NCI-H1048 (cell line): ENCODE measurements at places on chromosomes 7 and 10.

- no peak for DNase-seq
Observed at GRCh38 chr10:11504566-11505285, 106.7 kb downstream of the USP6NL start.

DNA sequence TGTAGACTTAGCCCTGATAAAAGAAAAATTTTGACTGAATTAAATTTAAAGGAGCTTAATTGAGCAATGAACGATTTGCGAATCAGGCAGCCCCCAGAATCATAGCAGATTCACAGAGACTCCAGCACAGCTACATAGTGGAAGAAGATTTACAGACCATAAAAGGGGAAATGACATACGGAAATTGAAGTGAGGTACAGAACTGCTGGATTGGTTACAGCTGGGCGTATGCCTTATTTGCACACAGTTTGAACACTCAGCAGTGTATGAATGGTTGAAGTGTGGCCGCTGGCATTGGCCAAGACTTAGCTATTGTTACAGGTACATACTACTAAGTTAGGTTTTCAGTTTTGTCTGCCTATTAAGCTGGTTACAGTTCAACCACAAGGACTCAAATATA, 433.5 kb upstream of the CELF2 start:
- DNase-seq, result no peak

GRCh38 chr10:33335801-33336581, 1.5 kb upstream of the NRP1 start:
- no peak for DNase-seq

DNA sequence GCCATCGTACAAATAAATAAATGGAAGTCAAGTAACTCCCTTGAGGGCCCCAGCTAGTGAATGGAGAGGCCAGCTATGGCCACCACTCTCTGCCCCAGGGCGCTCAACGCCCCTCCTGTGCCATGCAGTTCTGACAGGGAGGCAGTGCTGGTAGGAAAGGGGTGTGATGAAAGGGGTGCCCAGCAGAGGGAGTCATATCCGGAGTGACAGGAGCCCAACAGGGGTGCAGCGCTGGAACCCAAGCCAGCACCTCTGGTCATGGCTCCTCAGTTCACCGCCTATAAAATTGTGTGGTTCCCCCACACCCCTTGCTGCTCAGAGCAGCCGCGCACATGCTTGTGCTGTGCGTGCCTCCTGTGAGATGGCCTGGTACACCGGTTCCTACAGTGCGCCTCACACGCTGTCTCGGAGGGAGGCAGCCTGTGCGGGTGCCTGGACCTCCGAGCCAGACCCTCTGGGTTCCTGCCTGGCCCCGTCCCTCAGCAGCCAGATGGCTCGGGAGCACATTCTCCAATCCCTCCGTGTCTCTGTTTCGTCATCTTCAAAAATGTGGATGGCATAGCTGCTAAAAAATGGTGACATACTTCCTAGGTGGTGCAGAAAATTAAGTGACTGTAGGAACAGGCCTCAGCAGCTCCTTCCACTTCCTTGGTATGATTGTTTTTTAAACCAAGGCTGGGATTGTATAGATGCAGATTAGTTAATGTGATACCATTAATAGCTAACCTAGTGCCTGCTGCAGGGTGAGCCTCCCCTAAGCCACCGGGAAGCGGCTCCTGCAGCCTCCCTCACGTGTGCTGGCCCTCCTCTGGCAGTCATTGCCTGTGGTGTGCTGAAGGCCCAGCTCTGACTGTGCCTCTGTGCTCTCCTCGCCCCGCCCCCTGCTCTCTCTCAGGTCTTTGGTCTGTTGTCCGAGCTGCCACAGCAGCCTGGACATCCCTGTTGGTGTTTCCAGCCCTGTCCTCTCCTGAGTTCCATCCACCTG, 125.8 kb downstream of the EGFR start:
- DNase-seq, result no peak

DNA sequence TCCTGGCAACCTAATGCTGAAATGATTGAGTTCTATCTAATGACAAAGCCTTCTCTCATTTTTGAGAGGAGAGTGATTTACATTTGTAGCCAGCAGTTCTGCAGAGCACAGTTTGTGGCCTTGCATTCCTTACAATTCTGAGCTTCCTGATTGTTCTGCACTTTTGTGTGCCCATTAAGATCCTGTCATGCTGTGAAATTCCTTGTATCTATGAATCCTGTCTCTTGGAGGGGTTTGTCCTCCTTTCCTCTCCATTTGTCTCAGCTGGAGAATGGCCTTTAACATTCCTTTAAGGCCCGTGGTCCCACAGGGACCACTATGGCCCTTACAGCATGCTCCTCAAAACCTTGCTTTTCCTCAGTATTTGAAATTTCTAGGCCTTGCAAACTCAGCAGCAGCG, 10.4 kb downstream of the KLHL7 start:
- DNase-seq, result no peak

DNA sequence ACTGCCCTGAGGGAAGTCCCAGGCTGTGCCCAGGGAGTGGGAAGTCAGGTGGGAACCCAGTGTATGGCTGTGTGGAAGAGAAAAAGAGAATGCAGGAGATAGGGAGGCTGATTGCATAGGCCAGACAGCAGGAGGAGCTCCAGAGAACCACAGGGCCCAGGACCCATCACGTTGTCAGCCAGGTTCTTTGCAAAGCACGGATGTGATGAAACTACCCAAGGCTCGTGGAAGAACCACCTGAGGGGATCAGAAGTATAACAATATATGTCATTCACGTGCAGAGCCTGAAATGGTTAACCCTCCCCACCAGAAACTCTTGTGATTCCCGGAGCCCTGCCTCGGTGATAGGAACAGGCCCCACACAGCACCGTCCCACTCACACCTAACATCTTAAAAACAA, 83.6 kb downstream of the LARP4B start:
- no peak for DNase-seq

DNA sequence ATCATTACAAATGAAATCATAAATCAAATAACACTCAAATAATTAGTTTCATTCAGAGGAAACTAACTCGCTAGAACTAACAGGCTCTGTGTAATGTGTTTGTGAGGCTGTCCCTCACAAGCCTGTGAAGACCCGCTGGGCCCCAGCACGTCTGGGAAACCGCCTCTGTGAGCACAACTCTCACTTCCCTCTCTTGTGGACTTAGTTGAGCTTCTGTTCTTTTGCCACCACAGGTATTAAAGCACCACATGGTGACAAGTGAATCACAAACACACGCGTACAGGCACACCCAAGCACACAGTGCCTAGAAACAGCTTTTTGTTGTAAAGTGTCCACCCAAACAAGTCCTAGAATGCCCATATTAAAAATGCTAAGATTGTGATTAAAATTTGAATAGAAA, 51.0 kb downstream of the ZNF777 start:
- DNase-seq, result no peak

DNA sequence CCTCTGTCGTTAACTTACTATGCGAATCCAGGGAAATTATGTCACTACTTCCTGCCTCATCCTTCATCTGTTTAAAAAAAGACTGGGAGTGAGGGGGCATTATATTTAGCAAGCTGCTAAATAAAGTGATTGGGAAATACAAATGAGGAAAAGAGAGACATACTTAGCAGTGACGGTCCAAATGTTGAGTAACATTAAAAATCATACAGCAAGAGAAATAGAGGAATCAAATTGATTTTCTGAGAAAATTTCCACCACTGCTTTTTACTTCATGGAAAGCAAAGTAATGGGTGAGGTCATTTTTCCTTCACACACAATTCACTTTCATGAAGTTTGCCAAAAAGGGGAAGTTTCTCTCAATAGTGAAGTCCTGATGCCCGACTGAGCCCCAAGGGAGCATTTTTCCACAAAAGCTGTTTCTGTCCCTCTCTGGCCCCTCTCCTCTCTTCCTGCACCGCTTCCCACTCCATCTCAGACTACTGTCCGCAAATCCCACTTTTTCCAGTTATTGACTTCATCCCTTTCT, 61.9 kb upstream of the ADO start:
- no peak for DNase-seq
